ENCODE measurements at places on chromosomes 7 and 10. TPM values are rescaled to one million over a fixed set of nuclear protein-coding genes. Genes with fewer than 3 reads are reported as not detected.

DNA sequence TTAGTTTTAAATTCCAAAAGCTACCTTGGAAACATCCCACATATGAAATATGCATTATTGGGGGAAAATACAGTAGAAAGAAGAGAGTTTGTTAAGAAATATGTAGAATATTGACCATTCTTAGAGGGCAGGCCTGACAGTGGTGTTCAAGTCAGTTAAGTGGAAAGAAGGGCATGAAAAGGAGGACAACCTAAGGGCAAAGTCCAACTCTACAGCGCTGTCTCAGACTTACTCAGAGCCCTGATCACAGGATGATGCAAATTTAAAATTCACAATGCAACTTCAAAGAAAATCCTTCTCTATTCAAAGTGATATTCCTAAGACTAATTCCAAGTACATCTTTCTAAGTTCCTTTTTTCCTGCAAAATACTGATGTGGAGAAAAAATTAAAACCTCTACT is 139.1 kb upstream of the LRRTM3 start:
- DNase-seq, result no peak

GRCh38 chr7:148156233-148156632 is 434.3 kb upstream of the C7orf33 start:
- DNase-seq, result no peak

DNA sequence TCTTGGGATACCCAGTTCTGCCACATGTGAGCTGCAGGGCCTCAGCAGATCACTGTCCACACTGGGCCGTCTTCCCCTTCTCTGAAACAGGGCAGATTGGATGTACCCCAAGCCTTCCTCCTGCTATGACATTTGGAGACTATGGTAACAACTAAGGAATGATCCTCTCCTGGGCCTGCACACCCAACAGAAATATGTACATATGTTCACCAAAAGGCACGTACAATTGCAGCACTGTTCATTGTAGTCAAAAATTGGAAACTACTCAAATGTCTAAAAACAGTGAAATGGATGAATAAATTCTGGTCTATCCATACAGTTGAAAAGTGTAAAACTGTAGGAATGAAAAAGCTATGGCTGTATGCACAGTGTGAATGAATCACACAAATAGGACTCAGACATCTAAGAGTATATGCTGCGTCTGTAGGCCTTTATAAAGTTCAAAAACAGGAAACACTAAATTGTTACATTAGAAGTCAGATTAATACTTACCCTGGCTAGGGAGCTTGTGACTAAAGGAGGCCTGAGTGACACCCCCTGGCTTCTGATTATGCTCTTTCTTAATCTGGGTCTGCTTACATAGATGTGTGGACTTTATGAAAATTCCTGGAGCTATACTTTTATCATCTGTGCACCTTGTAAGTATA is 16.1 kb upstream of the XPNPEP1 start:
- peak; percentile 78 for DNase-seq

- no peak for DNase-seq
Observed at GRCh38 chr10:324593-324992, 189.3 kb downstream of the ZMYND11 start.

GRCh38 chr7:133491201-133491691 is 238.4 kb downstream of the EXOC4 start:
- no peak for DNase-seq

DNA sequence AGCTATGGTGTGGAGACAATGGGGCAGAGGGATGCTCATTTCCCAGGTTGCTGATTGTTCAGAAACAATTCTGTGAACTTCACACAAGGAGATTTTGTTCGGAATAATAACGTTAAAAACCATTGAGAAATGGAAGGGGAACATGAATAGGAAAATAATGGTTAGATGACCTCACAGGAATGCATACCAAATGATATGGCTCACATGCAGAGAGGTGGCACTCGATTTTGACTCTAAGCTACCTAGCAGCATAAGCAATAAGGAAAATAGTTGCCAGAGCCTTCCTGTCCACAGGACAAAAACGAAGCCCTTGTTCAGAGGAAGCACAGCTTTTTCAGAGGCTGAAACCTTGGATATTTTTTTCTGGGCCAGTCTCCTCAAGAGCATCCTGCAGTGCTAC is 293.1 kb downstream of the ZEB1 start:
- DNase-seq, result no peak

- no peak for DNase-seq
Observed at GRCh38 chr10:63464402-63465292, 1.1 kb downstream of the JMJD1C start.

DNA sequence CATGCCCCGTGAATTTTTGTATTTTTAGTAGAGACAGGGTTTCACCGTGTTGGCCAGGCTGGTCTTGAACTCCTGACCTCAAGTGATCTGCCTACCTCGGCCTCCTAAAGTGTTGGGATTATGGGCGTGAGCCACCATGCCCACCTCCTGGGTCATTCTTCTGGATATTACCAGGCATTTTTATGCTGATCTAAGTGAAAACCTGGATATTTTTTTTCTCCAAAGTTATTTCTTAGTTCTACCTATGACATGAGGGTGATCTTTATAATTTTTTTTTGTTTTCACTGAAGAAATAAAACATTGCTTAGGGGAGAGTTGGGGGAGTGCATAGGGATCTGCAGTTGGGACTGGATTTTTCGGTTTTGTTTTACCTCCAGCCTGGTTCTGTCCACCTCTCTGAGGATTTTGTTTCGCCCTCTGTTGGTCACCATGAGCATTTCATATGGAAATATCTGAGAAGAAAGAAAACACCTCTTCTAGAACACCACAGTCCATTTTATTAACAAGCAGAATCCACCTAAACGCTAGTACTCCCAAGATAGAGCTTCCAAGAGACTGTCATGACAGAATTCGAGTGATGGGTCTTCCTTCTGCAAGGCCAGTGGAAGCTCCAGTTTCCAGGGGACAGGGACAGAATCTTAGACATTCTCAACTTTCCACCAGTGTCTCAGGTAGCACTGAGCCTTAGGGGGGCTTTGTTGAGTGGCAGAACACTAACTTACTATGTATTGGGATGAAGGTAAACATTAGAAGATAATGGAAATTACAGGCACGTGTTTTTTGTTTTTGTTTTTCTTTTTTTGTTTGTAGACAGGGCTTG is 33.4 kb upstream of the AFAP1L2 start:
- peak; percentile 24 for DNase-seq

Gene PRF1
- 0.53 TPM for total RNA-seq
